ENCODE measurements at places on chromosomes 12 and 14.

- DNase-seq, result no peak
Measured at GRCh38 chr12:23921099-23921856, 28.2 kb downstream of the SOX5 start.

DNA sequence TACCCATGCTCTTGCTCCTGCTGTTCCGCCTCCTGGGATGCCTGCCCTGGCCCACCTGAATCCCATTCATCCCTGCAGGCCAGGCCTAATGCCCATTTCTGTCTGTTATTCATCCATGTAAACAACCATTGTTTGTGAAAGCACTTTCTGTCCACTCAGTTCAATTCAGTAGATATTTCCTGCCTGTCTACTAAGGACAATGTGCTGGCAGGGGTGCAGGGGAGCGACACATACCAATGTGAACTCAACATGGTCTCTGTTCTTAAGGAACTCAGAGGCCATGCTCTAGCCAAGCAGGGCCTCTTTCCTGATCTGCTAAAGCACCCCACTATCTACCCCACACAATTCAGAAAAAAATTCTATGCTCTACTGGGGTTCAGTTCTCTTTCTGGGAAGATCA, 88.5 kb upstream of the ZFP36L1 start:
- no peak for DNase-seq

GRCh38 chr12:99658671-99659349, 11.3 kb downstream of the GARIN6 start:
- no peak for DNase-seq

GRCh38 chr14:92653162-92653651, 95.2 kb downstream of the LGMN start:
- no peak for DNase-seq

GRCh38 chr14:69964841-69965240, 85.6 kb downstream of the SMOC1 start:
- no peak for DNase-seq

- DNase-seq, result no peak
Measured at GRCh38 chr14:74083784-74084276, 423 bp downstream of the ALDH6A1 start.

- no peak for DNase-seq
Measured at GRCh38 chr14:23351681-23352505, 794 bp downstream of the SLC22A17 start.

All from caudate nucleus (tissue), 63 donors.